ENCODE measurements at places on chromosomes 5 and 9.

DNA sequence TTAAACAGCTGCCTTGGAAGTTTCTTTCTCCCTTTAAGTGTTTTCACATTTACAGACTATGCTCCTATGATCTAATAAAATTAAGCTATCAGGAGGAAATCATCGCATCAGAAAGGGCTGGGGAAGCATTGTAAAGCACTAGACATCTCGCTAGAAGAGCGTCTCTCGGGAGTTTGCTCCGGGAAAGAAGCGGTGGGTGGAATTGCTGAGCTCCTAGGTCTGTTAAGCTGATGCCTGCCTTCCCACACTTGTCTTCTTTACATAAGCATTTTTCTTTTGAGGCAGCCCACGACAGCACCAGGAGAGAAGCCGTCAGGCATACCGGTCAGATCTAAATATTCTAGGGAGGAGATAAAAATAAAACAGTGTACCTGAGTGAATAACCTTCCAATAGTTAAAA, 541.7 kb upstream of the TUSC1 start:
- no peak for DNase-seq

DNA sequence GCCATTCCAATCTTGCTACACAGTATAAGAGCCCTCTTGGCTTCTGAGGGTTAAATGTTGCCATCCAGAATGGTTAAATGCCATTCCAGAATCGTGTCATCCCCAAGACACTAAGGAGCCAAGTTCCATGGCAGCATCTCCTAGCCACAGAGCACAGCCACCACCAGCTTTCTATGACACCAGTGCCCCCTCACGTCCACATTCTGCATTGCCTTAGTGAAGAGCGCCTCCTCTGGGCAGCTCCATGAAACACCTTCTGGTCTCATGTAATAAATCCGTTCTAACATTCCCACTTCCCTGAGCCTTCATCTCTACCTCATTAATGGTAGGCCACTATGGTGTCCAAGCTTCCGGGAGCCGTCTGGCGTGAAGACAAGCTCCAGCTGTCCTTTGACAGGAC, 12.4 kb downstream of the CBY3 start:
- no peak for DNase-seq

DNA sequence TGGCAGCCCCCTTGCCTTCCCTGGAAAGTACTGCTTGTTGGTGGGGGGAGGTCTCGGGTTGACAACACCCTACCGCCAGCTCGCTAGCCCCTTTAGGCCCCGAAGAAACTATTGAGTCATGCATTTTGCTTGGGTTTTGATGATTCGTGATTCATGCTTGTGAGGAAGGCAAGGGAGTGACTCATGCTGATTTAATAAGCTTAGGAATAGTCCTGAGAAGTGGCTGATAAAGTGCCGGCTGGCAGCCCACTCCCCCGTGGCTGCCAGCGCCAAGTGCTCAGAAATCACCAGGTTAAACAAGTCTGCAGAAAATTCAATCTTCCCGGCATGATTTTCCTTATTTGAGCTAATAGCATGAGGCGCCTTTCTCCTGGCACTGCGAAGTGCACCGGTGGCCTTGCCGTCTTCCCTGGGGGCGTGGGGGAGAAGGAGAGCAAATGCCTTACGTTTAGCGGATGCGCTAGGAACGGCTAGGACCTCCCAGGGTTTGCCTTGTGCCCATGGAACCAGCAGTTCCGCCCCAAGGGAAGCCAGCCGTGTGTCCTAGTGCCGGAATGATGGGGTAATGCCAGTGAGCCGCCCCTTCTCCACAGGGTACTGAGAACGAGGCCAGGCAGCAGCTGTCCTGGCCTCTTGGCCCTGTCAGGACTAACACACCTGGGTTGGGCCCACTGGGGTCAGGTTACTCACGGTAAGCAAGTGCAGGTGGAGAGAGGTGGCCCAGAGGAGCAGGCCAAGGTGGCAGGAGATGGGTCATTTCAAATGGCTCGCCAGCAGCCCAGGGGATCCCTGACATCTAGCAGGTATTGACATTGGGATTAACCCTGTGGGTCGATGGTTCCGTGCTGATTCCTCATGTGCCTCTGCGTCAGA, 151.9 kb downstream of the MACROH2A1 start:
- DNase-seq = peak; percentile 48

- DNase-seq = no peak
Observed at GRCh38 chr5:124737651-124738050, 8.8 kb downstream of the ZNF608 start.

GRCh38 chr9:108775901-108776306, 79.9 kb downstream of the ACTL7B start:
- no peak for DNase-seq

DNA sequence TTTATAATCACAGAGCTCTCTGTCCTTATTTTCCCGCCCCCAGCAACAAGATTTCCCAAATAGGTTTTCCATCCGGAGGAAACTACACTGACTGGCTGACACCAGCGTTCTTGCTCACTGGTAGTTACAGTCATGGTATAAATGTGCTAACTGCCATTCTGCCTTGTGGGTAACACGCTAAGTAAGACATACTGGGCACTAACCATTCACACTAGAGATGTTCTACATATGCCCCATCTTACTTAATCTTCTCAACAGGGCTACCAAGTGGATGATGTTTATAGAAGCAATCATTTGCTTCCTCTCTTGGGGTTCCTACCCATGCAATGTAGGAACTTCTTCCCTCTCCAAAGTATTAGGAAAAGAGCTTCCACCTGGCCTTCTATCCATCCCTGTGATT, 111.5 kb downstream of the SUSD1 start:
- DNase-seq = no peak

GRCh38 chr9:86481466-86481865, 127.3 kb upstream of the TUT7 start:
- DNase-seq = no peak

DNA sequence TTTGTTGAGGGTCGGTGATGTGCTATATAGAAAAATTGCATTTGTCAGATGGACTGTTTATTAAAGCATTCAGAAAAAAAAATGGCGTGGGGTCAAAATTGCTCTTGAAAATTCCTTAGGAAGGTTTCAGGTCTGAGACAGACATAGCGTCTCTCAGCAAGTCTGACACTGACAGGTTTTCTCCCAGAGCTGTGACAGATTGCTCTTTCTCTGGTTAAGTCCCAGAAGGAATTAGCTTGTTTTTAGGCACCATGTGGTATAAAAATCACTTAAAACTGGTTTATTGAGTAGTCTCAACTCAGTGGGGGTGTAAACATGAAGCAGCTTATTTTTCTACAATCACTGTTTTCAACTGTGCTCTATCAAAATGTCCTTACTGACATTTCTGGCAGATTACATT, 1379.8 kb downstream of the MAT2B start:
- no peak for DNase-seq

GRCh38 chr9:133842174-133842573, 104.0 kb upstream of the SARDH start:
- DNase-seq = no peak

DNA sequence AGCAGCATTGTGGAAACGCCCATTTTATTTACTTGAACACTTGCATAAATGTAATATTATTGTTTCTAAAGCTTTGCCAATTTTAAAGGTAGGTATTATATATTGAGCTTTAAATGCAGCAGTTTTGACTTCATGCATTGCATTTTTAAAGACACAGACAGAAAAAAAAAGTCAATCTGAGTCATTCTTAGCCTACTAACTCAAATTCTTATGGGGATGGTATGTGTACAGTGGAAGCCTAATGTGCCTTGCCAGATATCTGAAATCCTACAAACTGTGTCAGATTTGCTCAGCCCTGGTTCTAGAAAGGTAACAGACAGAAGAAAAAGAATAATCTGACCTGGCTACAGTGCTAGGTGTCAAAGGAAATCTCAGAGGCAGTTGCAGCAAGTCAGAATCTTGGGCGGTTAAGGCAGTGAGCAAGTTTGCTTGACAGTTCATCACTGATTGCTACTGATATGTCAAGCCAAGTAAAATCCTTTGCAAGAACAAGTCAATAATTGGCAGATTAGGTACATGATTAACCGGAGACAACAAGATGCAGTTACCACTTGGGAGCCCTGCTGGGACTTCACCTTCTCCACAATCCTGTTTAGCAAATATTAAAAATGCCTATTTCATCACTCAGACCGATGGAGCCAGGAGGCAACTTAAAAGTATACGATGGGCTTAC, 224.8 kb upstream of the WWC1 start:
- DNase-seq = no peak

DNA sequence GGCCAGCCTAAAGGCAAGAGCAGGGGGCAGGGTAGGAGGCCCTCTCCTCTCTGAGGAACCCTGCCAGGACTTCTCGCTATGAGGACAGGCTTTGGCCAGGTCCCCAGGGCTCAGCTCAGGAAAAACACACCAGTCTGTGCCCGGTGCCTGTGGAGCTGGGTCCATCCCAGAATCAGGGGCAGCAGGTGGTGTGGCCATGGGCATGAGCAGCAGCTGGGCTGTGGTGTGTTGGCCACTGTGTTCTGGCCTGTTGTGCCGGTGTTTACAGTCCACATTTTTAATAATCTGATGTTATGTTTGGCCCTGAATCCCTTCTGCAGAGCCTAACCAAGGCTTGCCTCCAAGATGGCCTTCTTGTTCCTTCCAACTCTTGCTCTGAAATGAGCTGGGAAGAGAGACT, 77.0 kb downstream of the FGF18 start:
- no peak for DNase-seq

DNA sequence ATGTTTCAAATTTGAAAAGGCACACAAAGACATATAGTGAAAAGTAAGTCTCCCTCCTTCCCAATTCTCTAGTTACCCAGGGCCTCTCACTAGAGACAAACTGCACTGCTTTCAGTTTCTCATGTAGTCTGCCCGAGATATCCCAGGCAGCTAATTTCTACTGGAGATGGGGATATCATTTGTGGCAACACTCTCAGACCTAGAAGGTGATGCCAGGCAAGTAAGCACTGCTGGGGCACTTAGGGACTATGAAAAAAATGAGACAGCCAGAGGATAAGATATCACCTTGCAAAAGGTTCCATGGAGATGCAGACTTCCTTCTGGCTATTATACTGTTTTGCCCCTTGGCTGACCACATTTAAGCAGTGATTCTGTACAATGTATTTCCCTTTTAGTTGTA, 12.6 kb downstream of the SIL1 start:
- DNase-seq = no peak

DNA sequence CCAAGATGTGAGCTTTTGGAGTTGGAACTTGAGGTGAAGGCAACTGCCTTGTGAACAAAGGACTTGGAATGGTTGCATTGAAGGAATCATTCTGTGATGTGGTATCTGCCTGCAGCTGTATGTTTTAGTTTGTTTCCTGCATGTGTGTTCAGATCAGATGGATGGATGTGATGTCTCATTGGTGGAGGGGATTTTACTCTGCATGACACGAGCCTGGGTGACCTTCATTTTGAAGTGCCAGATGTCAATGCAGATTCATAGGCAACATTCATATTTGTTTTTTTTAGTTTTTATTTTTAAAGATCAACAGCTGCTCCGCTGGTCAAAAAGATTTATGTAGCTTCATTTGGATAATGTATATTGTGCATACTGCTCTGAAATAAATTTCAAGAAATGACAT, 13.5 kb downstream of the FBXL7 start:
- no peak for DNase-seq

DNA sequence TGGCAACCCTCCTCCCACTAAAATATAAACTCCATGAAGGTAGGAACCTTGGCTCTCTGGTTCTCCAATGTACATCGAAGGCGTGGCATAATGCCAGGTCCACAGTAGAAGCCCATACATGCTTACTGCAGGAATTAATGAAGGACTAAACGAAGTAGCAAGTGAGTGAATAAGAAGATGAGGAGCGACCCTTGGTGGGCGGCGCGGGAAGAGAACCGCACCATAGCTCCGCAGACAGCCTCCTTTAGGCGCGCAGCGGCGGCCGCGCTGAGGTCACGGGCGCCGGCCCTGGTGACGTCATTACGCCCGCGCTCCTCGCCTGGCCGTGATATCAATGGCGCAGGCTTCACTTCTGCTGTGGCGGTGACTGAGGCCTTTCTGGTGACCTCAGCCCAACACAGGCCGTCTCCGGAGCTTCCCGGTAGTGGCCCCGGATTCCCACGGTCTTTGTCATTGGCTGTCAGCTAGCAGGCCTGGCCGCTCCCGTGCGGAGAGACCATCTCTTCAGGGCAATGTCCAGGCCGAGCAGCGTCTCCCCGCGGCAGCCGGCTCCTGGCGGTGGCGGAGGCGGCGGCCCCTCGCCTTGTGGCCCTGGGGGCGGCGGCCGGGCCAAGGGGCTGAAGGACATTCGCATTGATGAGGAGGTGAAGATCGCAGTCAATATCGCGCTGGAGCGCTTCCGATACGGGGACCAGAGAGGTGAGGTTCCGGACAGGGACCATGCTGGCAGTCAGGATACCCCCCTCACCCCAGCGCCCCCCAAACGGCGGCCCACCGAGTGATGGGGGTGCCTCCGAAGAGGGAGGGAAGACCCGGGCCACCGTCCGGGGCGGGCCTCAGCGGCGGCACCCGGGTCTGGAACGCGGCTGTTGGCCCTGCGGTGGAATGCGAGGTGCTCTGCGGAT, at the start of gene YTHDC2:
Gene YTHDC2, plus strand, starts transcription at position 311 of the 905 bp plus-strand sequence. Its CDS starts 202 bp downstream, at position 513.
- peak; percentile 81 for DNase-seq

DNA sequence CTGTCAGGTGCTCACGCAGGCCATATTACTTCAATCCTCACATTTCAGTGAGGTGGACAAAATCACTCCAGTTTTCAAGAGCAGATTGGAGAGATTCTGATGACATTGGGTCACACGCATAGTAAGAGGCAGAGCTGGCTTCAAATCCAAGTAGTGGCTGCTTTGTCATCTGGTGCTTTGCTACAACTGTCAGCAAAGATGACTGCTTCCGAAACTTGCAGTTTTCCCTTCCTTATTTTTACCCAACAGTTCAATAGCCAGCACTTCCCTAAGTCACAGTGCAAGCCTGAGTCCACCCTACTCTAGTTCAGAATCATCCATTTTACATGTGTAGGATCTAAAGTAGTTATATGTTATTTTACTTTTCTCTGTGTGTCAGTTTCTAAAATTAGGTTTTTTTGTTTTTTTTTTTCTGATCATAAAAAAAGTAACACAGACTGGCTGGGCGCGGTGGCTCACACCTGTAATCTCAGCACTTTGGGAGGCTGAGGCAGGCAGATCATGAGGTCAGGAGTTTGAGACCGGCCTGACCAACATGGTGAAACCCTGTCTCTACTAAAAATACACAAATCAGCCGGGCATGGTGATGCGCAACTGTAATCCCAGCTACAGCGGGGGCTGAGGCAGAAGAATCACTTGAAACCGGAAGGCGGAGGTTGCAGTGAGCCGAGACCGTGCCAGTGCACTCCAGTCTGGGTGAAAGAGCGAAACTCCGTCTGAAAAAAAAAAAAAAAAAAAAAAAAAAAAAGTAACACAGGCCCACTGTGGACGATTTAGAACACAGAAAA, 49.6 kb downstream of the ANKDD1B start:
- DNase-seq = no peak

DNA sequence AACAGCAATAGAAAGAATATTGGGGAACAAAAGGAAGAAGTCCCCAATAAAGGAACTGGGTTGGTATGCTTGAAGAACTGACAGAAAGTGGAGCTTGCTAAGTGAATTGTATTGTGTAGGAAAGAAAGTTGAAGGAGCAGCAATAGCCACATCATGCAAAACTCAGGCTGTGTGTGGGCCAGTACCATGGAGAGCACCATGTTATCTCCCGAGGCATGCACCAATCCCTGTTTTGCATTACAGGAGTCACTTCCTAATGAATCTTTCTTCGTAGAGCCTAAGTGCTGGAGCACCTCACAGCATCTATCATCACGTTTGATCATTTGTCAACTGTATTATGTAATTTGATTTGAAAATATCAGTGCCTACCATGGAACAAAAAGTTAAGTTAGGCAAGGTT, 137.7 kb upstream of the NMUR2 start:
- no peak for DNase-seq
